ENCODE measurements at places on chromosomes 11 and 22.

- peak; percentile 25 for DNase-seq
These were observed 486 bp downstream of the STIM1 start for GRCh38 chr11:3855808-3856491.

DNA sequence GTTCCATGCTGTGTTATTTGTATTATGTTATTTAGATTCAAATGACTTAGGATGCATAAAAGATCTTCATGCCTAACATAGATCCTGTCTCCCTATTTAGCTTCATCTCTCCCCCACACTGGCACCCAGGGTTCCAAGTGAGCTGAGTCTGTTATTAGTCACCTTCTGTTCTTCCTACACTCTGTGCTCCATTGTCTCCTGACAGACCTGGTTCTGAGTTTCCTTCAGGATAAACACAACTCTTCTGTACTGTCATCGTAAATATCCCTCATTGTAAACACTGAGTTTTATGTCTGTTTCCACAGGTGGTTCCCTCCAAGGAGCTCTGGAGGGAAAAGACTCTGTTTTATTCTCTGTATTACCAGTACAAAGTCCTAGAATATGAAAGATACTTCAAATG lies 8.7 kb downstream of the MMP26 start:
- DNase-seq = no peak

DNA sequence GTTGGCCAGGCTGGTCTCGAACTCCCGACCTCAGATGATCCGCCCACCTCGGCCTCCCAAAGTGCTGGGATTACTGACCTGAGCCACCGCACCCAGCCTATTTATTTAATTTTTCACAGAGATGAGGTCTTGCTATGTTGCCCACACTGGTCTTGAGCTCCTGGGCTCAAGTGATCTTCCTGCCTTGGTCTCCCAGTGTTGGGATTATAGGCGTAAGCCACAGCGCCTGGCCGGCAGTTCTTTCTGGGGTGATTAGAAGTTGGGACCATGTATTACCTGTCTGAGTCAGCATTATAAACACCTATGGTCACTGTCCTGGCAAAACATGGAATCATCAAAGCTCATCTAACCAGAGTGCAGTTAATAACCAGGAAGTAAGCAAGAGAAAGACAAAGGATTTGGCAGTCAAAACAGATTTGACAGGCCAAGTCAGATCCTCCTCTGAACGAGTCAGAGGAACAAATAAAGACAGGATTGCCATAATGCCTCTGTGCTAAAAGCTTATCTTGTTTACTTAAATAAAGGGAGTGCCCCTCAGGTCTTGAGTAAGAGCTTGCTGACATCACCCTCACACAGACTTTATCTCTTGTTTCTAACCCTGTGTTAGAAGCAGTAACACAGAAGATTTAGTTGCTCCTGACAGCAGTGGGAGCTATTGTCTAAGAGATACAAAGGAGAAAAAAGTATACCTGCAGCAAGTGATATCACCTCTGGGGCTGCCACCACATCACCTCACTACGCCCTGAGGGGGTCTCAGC lies 3.7 kb downstream of the SERPIND1 start:
- no peak for DNase-seq

GRCh38 chr11:12472401-12473005 lies 95.1 kb downstream of the PARVA start:
- no peak for DNase-seq

- DNase-seq = no peak
These were observed 28.4 kb upstream of the SLN start for GRCh38 chr11:107740271-107740670.

DNA sequence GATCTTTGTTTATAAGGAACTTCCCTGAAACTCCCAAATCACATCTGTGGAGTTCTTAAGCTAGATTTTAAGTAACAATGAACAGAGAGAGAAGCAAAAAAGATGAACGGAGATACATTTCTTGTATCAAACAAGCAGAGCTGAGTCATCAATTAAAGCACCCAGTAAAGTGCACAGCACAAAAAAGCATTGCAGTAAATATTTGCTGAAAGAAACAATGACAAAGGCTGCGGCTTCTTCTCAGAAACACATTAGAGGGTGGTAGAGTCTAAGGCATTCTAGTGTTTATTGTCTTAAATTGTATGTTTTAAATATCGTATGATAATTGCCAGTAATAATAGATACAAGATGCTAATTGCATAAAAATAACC lies 941.6 kb upstream of the CHORDC1 start:
- no peak for DNase-seq

DNA sequence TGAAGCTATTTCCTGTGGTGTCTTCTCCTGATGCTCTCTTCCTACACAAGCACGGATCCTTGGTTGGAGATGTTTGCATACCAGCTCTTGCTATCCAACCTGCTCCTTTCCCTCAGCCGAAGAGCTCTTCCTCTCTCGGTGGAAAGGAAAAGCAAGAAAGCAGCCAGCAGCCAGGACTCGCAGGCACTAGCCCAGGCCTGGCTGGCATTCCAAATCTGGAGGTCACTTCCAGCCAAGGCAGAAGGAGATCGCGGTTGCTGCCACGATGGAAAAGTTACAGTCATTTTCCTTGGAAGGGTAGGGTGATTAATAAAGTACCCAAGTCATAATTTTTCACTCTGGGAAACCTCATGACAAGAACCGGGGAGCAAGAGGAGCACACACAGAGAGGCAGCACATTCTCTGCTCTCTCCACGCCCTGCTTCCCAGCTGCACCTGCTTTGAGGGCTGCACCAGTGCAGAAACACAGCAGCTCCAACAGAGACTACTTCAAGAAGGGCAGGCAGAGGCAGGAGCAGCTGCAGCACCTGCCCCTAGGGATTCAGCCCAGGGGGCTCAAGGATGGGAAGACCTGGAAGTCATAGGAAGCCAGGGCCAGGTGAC lies 399.3 kb downstream of the CADM1 start:
- no peak for DNase-seq

- no peak for DNase-seq
These were observed 128.1 kb upstream of the TOP3B start for GRCh38 chr22:22110548-22111266.

- no peak for DNase-seq
These were observed 34.2 kb upstream of the SYT13 start for GRCh38 chr11:45320371-45320770.

DNA sequence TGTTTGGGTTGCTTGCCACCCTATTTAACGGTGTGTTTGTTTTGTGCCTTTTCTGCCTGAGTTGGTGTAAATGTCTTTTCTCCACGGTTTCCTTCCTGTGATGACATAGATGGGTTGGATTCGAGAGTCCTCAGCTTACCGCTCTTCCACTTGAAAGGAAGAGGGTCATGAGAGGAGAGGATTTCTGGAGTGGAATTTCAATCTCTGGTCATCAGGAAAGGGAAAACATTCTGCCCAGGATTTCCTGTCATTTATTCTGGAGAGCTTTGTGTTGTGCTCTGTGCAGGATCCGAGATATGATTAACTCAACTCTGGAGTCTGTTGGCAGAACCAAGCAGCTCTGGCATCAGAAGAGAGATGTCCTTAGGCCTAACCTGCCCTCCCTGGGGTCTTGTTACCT lies 605.2 kb downstream of the NTM start:
- no peak for DNase-seq

- DNase-seq = no peak
These were observed 6.5 kb upstream of the MYRF start for GRCh38 chr11:61745781-61746441.

DNA sequence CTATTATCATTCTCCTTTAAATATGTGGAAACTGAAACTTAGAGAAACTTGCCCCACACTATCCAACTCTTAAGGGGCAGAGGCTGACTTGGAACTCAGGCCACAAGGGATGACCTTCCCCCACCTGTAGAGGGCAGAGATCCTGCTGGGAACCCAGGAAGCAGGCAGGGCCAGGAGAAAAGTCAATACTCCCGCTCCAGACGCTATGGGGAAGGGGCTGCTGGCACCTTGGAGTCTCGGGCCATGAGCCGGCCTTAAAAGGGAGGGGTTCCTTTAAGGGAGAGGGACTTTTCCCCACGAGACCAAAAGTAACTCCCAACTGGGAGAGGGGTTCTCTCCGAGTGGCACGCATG lies 620 bp upstream of the ANO5 start:
- DNase-seq = no peak

DNA sequence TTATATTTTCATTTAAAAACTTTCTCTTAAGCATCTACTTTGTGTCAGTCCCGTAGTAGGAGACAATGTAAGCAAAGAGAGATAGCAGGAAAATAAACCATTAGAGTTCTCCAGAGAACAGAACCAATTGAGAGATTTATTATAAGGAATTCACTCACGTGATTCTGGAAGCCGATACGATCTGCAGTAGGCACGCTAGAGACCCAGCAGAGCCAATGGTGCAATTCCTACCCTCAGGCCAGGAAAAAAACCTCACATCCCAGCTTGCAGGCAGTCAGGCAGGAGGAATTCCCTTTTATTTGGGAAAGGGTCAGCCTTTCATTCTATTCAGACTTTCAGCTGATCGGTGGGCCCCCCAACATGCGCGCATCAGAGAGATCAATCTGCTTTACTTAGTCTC lies 7.3 kb upstream of the PLEKHA7 start:
- no peak for DNase-seq
